MV-4-11 (cell line): ENCODE measurements at places on chromosomes 3 and 15.

GRCh38 chr3:47163169-47164006, 525 bp downstream of the SETD2 start:
- DNase-seq = peak; percentile 12

GRCh38 chr3:194871143-194871863, 185.6 kb downstream of the FAM43A start:
- DNase-seq = peak; percentile 48

- no peak for DNase-seq
These were observed 13.4 kb downstream of the H1-8 start for GRCh38 chr3:129556358-129556695.

DNA sequence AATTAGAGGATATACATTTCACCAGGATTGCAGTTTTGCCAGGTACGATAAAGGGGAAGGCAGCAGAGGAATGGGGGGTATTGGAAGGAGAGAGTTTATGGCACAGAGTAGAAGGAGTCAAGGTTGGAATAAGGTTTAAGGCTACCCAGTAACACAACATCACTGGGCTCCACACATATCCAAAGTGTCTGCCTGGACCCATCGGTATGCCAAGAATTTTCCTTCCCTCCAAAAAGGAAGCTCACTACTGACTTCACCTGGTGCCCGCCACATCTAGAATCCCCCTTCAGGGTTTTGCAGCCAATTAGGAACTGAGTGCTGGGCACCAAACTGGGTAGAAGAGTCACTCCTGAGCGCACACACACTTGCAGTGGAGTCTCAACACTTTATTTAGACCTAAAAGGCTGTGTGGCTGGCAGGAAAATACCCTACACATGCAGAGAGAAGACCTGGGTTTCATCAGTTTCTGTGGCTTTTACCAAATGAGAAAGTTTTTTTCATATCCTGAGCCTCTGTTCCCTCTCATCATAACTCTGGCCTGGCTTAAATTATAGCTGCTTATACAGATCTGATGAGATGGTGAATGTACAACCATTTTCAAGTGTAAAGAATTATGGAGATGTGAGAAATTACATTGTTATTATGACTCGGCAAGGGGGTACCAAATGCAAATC, 190.8 kb upstream of the LPP start:
- peak; percentile 33 for DNase-seq

DNA sequence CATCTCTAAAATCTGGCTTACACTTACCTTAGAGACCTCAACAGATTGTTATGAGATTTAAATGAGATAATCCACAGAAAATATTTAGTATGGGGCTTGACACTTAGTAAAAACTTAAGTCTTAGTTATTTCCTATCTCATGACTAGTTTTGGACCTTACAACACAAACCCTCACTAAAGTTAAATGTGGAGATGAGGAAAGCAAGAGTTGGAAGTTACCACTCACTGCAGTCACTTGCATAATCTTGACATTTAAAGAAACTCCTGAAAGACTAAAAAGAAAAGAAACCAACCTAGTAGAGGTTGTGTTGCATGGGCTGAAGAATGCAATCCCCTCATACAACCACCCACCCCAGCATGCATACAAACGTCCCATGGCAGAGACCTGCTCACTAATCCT, 40.1 kb downstream of the ITGB5 start:
- no peak for DNase-seq

- DNase-seq = no peak
These were observed 1278.0 kb upstream of the GBE1 start for GRCh38 chr3:83039422-83039821.

DNA sequence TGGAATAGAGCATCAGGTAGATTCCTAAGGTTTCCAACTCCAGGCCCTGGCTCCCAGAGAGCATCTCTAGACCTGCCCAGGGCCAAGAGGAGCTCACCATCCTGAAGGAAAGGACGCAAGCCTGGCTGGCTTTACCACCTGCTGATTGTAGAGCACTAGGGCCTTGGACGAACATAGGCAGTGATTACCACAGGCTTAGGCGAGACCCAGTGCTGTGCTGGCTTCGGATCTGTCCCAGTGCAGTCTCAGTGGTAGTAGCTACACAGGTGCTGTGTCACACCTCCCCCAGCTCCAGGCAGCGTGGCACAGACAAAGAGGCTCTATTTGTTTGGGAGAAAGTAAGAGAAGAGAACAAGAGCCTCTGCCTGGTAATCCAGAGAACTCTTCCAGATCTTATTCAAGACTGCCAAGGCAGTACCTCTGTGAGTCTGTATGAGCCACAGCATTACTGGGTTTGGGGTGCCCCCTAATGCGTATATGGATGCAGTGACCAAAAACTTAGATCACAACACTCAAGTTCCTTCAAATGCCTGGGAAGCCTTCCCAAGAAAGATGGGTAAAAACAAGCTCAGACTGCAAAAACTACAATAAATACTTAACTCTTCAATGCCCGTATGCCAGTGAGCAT, 25.4 kb downstream of the ISG20 start:
- peak; percentile 12 for DNase-seq

GRCh38 chr3:186510374-186511079, 33.7 kb downstream of the CRYGS start:
- DNase-seq = no peak

GRCh38 chr3:15693355-15693754, 91.8 kb downstream of the BTD start:
- no peak for DNase-seq

DNA sequence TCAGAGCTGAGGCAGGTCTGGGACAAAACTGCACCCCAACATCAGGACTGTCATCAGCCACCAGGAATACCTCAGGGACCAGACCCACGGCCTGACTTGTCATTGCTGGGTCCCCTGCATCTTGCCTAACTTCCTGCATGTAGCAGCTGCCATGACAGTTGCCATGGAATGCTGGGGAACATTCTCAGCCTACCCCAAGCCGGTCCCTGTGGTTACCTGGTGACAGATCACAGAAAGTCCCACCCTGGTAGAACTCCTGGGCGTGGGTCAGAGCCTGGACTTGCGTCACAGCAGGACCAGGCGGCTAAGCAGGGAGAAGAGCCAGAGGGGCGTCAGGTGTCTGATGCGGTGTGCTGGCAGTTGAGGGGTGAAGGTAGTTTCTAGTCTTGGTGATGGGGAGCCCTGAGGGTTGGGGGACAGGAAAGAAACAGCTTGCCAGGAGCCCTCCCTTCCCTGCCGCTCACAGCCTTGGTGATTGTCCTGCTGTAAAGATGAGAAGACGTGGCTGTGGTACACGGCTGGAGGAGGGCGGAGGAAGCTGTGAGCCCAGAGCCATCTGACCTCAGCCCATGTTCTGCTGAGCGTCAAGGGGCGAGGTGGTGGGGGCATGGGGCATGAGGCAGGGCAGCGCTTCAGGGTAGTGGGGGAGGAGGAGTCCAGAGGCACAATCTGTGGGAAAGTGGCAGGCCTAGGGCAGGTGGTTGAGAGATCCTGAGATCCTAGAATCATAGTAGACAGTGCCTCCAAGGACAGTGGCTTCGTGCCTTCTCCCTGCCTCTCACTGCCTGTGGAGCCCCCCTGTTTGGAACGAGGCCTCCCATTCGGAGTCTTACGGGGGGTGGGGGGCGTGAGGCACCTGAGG, 5.4 kb downstream of the H1-8 start:
- peak; percentile 15 for DNase-seq

GRCh38 chr15:81111510-81112470, 22.3 kb upstream of the CFAP161 start:
- no peak for DNase-seq

DNA sequence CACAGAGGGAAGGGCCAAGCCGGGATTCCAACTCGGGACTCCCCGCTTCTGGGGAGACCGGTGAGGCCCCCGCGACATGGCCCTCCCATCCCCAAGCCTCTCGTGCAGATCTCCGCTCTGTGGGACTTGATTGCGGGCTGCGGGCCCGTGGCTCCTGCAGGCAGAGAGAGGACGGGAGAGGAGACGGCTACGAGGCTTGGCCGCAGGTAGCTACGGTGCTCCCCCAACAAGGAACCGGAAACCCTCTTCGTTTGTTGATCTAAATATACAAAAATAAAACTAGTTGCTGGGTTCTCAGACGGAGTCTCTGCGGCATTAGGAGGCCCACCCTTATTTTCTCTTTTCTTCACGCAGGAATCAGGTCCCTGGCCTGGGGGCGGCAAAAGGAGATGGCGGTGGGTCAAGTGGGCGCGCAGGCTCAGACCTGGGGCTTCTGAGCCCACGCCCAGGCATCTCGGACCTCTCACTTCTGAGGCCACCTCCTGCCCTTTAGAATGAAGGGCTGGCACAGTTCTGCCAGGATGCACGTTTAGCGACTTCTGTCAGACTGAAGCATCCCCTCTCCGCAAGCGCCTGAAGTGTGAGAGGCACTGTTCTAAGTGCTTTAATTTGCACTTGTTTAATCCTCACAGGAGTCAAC, 10.9 kb downstream of the GNB5 start:
- no peak for DNase-seq

- no peak for DNase-seq
These were observed 400.4 kb downstream of the LPP start for GRCh38 chr3:188554404-188554803.

- DNase-seq = no peak
These were observed 150.5 kb downstream of the CFAP20DC start for GRCh38 chr3:58899159-58899952.

- no peak for DNase-seq
These were observed 576.9 kb downstream of the TUSC7 start for GRCh38 chr3:117286488-117286887.

- peak; percentile 24 for DNase-seq
These were observed 28.8 kb upstream of the UBL7 start for GRCh38 chr15:74489518-74490338.

DNA sequence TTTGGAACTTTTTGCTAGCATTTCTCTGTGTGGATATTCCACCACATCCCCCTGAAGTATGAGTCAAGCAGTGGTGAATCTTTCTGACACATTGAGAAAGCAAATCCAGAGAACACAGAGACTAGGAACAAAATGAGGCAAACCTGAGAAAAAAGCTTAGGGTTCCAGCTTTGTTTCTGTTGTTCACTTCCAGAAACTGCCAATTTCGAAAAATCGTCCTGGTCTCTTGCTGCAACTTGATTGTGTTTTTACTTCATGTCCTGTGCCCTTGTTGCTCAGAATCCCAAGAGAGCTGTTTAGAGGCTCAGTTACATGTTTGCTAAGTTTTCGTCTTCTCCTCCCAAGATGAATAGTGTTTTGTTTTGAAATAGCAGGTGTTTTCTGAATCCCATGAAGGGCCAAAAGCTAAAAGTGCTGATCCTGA, 13.7 kb downstream of the MAP2K1 start:
- no peak for DNase-seq

DNA sequence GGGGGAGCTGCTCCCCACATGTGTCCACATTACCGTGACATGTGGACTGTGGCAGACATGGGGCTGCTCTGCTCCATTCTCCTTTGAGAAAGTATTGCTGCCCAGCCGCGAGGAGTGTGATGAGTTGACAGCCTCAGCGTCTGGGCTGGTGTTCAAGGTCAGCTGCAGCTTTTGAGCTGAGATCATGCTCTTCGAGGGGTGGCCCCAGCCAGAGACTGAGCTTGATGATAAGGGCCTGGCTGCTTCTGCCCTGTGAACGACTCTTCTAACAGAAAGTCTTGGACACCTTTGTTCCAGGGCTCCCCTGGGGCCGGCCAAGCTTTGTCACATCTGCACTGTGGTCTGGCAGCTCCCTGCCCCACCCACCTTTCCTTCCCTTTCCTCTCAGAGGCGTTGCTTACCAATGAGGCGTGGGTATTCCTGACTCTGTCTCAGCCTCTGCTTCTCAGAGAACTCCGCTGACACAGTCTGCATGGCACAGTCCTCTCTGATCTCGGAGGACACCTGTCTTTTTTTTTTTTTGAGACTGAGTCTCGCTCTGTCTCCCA, 86.6 kb downstream of the CHRD start:
- DNase-seq = no peak

GRCh38 chr3:186185194-186185787, 76.4 kb upstream of the ETV5 start:
- peak; percentile 92 for DNase-seq

DNA sequence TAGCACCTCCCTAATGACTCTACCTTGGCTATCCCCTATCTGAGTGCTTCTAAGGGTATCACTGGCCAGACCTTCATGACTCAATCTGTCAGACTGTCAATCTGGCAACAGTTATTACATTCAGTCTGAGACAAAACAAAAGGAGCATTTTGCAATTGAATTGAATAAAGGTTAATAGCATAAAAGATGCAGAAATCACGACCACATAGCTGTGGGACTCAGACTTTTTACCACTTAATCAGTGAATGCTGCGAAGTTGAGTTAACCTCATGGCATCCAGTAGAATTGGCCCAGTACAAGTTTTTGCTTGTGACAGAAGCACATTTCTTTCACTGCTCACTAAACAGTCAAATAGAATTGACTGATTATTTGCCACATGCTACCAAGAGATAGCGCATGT, 480.7 kb upstream of the DPPA4 start:
- no peak for DNase-seq

DNA sequence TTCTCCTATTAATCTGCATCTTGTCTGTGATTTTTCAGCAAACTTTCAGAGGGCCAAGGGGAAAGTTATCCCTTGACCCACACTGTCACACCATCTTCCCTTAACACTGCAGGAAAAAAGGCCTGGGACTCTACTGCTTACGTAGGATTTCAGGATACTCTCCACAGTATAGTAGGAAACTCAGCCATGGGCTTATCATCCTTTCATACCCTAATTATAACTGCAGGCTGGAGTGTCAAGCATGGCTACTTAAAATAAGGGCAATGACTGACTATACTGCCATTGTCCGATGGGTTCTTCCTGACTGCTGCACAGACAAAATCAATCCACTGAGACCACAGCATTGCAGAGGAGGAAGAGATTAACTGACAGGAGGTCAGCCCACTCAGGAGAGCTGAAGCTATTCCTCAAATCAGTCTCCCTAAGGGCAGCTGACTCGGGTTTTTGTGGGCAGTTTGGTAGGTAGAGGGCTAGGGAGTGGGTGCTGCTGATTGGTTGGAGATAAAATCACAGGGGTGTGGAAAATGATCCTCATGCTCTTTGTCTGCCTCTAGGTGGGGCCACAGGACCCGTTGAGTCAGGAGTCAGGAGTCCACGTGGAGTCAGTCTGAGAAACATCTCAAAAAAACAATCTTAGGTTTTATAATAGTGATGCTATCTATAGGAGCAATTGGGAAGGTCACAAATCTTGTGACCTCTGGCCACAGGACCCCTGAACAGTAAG, 118.2 kb upstream of the STRIT1 start:
- no peak for DNase-seq

- DNase-seq = no peak
These were observed 22.6 kb downstream of the TGM5 start for GRCh38 chr15:43244092-43244491.
